Activated naive CD8-positive, alpha-beta T cell treated with anti-CD3 and anti-CD28 coated beads for 36 hours (primary cell): ENCODE measurements at places on chromosomes 1 and 21.

GRCh38 chr1:34858901-34859445 lies 576 bp downstream of the SMIM12 start:
- DNase-seq, result peak; percentile 51

DNA sequence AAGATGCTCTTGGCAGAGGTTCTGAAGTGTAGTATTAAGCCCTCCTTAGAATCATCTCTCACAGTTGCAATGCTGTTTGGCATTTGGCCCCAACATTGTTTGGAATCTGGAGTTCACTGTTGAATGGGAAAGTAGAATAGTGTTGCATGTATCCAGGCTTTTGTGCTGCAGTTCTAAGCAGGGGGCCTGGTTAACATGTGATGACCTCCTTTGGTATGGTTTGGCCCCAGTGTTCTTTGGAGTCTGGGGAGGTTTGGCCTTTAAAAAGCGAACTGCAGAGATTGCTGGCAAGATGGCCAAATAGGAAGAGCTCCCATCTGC lies 61.8 kb upstream of the PLD5 start:
- no peak for DNase-seq

DNA sequence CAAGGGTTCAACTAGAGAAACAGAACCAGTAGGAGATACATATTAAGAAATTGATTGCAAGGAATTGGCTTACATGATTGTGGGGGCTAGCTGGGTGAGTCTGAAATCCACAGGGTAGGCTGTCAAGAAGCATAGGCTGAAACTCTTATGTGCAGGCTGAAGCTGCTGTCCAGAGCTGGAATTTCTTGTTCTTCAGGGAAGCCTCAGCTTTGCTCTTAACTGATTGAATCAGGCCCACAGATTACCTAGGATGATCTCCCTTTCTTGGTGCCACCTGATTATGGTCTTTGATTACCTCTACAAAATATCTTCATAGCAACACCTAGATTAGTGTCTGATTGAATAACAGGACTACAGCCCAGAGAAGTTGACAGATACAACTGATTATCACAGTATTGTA lies 22.5 kb upstream of the FRRS1 start:
- no peak for DNase-seq

GRCh38 chr1:223233410-223234169 lies 90.5 kb upstream of the TLR5 start:
- DNase-seq, result no peak

GRCh38 chr1:15720861-15721260 lies 15.2 kb upstream of the SLC25A34 start:
- DNase-seq, result no peak

- no peak for DNase-seq
Measured at GRCh38 chr1:171852272-171852671, 11.0 kb downstream of the DNM3 start.
